Activated naive CD8-positive, alpha-beta T cell treated with anti-CD3 and anti-CD28 coated beads for 36 hours (primary cell): ENCODE measurements at places on chromosomes 13 and 19. TPM values are rescaled to one million over a fixed set of nuclear protein-coding genes. Genes with fewer than 3 reads are reported as not detected.

GRCh38 chr19:12880551-12881171 is 588 bp downstream of the DNASE2 start:
- H3K4me3 ChIP-seq = peak overlapping the region; percentile 91
- H3K36me3 ChIP-seq = peaks cover 7% of the 10 kb centered on the region
- peak overlapping the region; percentile 68 for H3K27ac ChIP-seq
- no peak for DNase-seq

- no peak overlapping the region for H3K4me3 ChIP-seq
- H3K27me3 ChIP-seq = no peaks in the 10 kb centered on the region
- H3K36me3 ChIP-seq = no peaks in the 10 kb centered on the region
- no peak overlapping the region for H3K27ac ChIP-seq
These were observed 221.7 kb upstream of the SPRY2 start for GRCh38 chr13:80562433-80563156.

DNA sequence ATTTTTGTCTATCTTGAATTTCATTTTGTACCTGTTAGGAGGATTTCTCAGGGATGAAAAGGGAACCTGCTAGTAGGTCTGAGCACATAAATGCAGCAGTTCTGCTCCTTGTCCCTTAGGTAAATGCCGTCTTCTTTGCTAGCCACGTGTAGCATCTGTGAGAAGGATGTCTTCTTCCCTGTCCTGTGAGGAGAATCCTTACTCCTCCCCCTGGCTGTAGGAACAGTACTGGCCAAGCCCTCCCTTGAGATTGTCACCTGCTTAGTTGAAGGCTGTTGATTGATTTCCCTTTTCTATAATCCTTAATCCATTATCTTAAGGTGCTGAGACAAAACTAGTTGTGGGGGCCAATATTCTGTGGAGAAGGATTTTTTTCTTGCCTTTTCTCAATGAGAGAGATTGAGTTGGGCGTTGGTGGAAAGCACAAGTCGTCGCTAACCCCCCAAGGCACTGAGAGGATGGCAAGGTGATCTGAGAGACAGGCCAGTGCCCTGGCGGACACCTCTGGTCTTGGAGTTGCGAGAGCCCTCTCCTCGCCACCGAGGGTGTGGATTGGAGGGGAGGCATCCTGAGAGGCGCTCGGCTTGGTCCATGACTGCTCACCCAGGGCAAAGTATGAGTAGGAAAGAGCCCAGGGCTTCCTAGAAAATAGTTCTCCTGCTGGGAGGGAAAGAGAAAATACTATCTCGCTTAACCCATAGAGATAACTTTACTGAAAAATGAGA is 216.7 kb downstream of the ATP8A2 start:
- no peaks in the 10 kb centered on the region for H3K36me3 ChIP-seq
- H3K4me3 ChIP-seq = no peak overlapping the region
- H3K27me3 ChIP-seq = peaks cover 25% of the 10 kb centered on the region
- no peaks in the 10 kb centered on the region for H3K4me1 ChIP-seq

- H3K27ac ChIP-seq = no peak within 1 kb of the TSS
- H3K4me3 ChIP-seq = no peak within 1 kb of the TSS
- H3K36me3 ChIP-seq = no peaks in the 10 kb centered on the region
These were observed at the start of gene FFAR2 for GRCh38 chr19:35447606-35448469. Gene FFAR2 (plus strand): TSS chr19:35448257. CDS start chr19:35449715, 1,458 bp downstream.

DNA sequence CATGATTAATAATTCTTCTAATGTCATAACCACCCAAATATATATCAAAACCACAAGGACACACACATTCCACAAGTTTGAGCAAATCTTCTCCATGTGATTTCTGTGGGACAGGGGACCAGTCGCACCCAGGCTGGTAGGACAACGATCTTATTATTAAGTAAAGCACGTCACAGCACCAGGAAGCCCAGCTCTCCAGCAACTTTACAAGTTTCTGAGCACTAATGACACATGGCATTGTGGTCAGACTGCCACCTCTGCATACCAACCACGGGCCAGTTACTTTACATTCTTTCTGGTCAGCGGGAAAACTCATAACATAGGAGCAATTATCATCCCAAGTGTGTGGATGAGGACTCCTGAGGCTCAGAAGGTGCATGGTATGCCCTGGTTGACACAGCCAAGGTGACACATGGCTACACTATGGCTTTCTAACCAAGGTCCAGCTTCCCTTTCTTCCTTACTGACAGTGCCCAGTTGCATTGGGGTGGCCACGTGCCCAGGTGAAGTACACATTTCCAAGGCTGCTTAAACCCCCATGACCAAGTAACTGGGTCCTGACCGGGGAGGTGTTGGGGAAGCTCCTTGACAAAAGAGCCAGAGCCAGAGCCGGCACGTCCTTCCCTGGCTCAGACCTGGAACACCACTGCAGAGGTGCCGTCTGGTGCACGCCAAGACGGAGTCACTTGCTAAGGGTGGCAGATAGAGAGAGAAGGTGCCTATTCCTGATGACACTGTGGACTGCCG is 27.4 kb downstream of the LATS2 start:
- H3K36me3 ChIP-seq = no peaks in the 10 kb centered on the region
- peaks cover 4% of the 10 kb centered on the region for H3K4me1 ChIP-seq
- H3K4me3 ChIP-seq = no peak overlapping the region
- H3K27ac ChIP-seq = no peak overlapping the region
- no peaks in the 10 kb centered on the region for H3K27me3 ChIP-seq
- DNase-seq = no peak

- H3K27ac ChIP-seq = no peak overlapping the region
- H3K36me3 ChIP-seq = no peaks in the 10 kb centered on the region
- H3K27me3 ChIP-seq = peaks cover 11% of the 10 kb centered on the region
- H3K4me1 ChIP-seq = peaks cover 4% of the 10 kb centered on the region
- peak; percentile 28 for DNase-seq
These were observed 673 bp downstream of the IFNL4 start for GRCh38 chr19:39247701-39248664.

The ZNF578 gene
- 0.93 TPM for total RNA-seq

The RNF126 gene
- 108 TPM for total RNA-seq

The TINCR gene
- 0.34 TPM for total RNA-seq
